ENCODE measurements at places on chromosomes 2 and 18.

DNA sequence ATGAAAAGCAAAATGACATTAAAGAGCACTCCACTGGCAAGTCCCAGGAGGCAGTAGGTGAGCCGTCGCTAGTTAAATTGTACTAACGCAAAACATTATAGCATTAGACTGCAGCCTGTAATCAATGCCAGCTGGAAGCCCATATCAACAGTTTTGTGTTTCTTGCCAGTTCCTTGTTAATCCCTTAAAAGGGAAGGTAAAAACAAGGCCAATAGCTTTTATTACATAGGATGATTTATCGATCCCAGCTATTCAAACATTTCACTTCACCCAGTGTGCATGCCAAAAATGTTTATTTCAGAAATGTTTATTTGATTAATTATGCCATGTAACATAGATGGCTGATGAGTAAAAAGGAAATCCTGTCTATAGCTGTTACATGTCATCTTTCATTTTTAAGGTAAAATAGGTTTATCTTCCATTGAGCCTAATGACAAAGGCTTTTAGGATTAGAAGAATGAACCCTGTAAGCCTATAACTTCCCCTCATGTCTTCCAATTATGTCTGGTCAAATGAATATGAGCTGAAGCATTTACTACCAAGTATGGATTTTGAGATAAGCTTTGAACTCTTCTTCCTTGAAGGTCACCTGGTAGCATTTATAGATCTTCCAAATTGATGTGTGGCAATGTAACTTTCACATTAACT, 591.2 kb downstream of the RNF144A start:
- DNase-seq: peak; percentile 41

DNA sequence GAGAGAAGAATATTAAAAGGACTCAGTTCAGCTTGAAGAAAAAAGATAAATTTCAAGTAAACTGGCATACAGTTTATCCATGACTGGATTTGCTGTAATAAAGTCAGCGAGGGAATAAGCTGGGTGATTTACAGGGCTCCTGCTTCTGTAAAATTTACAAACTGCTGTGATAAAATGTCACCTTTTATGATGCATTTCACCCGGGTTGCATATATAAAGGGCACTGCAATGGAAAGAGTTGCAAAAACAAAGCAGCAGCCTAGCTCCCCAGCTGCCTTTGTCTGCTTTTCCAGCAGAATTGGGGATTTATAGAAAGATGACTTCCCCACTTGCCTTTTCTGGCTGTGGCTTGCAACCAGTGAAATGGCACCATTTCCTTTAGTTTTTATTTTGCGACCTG, 132.5 kb upstream of the LHCGR start:
- DNase-seq: no peak

- no peak for DNase-seq
These were observed 65.4 kb upstream of the ASAP2 start for GRCh38 chr2:9141091-9141667.

GRCh38 chr2:168652997-168653921, 149.2 kb upstream of the NOSTRIN start:
- DNase-seq: no peak

- no peak for DNase-seq
These were observed 25.3 kb upstream of the STAM2 start for GRCh38 chr2:152200565-152201465.

GRCh38 chr2:23524261-23524706, 139.3 kb downstream of the KLHL29 start:
- no peak for DNase-seq

GRCh38 chr2:64456293-64456692, 2.3 kb downstream of the LGALSL start:
- DNase-seq: no peak

DNA sequence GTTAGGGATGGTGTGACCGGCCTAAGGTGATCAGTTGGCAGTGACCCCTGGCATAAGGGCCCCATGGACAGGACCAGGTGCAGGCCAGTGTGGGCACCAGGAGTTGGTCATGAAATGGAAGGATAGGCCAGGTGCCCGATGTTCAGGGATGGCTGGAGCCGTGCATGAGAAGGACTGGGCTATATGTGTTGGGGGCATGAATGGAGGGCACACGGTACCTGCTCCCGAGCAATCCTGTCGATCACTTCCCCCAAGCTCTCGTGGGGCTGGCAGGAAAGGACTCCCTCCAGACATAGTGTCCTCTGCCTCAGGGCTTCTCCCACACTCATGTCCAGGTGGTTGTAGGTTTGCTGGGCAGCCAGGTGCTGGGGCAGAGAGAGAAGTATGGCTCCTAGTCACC, 7.6 kb downstream of the PRKAG3 start:
- no peak for DNase-seq

- no peak for DNase-seq
These were observed 5.5 kb downstream of the FZD5 start for GRCh38 chr2:207764096-207764630.

DNA sequence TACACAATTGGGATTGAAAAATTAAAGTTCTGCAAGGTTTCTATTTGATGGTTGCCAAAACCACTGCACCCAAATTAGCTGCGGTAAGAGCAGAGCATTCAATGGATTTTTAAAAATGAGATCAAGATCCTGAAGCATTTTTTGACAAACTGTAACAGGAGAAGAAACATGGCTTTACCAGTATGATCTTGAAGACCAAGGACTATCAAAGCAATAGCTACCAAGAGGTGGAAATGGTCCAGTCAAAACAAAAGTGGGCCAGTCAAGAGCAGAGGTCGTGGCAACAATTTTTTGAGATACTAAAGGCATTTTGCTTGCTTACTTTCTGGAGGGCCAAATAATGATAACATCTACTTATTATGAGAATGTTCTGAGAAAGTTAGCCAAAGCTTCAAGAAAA, 186.8 kb downstream of the RDH14 start:
- DNase-seq: no peak

DNA sequence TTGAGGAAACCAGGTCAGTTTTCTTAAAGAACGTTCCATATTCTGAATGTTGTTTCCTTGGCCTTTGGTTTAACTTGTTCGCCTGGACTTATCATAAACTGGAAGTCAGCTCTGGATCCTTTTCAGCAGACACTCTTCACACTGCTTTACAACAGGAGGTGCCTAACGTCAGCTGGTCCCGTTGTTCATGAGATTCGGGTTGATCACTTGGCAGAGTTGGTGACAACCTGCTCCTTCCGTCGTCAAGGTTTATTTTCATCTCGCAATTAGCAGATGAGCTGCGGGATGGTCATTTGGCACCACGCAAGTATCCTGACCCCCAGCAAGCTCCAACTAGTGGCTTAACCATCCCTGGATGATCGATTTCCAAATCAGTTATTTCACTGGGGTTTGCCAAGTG, 23.0 kb upstream of the BIN1 start:
- DNase-seq: no peak

DNA sequence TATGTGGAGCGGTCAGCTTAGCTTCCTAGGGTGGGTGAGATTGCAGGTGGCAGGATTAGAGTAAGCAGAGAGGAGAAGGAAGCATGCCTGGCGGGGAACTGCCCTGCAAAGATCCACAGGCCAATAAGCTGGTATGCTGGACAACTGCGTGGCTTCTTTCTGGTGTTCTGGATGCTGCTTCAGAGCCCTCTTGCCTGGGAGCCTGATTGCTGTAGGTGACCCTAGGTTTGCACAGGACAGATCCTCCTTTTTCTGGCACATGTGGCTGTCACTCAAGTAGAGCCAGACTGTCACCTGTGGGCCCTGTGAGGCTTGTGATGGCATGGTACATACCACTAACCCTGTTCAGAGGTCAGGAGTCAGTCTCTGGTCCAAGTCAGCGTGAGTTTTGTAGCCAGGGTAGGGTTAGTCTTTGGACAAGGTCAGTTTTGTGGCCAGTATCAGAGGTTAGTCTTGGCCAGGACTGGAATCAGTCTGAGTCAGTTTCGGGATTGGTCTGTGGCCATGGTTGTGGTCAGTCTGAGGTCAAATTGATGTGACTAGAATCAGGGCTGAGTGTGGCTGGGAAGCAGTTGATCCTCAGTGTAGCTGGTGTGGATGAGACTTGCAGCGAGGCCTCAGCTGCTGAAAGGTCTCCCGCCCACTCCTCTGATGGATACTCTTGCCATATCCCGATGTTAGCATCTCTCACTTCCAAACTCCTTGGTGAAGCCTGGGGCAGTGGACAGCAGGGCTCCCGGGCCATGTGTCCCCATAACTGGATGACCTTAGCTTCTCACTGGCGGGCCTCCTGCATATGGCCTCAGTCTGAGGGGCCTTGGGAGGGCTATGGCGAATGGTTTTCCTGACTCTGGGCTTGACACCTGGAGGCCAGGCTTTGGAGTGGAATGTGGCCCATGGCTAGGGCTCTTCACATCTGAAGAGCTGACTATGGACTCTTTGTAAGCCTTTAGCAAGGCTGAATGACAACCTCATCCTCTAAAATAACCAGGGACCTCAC, 260.5 kb downstream of the DYSF start:
- DNase-seq: no peak

DNA sequence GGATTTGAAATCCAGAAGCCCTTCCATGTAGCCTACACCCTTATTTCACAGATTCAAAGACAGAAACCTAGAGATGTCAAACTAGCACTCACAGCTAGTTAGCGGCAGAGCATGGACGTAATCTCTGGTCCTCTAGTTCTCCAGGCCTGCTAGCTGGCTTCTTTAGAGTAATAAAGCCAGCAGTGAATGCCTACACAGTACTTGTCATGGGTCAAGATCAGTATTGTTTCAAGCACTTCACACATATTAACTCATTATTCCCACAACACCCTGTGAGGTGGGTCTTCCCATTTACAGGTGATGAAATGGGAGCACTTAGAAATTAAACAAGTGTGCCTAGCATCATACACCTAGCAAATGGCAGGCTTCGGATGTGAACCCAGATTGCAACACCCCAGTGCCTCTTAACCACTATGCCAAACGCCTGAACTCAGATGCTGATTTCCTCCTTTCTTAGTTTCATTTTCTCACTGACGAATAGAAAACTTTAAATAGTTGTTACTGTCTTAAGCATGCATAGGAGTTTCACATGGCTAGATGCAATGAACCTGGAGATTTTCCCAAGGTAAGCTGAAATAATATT, 14.5 kb upstream of the ZBTB14 start:
- no peak for DNase-seq

DNA sequence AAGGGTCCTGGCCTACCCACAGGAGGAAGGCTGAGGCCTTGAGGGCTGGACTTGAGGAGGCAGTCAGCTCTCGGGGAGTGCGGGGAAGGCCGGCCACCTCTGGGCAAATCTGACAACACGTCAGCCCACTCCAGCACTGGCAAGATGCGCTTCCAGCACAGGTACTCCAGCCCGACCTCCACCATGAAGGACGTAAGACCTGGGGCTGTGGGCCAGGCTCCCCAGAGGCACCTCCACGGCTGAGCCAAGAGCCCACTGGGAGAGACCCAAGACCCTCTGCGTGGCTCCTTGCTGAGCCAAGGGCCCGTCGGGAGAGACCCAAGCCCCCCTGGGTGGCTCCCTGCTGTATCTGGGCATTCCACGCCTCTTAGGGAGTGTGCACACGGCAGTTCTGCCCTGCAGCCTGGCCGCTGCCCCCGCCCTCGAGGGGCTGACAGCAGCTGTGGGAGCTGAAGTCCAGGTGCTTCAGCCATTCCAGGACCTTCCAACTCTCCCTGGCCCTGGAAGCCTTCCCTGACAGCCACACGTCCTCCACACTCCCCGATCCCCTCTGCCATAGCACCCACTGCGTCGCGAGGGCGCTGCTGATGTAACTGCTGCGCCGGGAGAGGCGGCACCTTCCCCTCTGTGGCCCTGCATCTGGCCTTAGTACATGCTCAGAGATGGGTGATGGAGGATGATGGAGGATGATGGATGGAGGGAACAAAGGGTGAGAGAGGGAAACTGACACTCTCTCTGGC, 50.2 kb downstream of the BIN1 start:
- no peak for DNase-seq

DNA sequence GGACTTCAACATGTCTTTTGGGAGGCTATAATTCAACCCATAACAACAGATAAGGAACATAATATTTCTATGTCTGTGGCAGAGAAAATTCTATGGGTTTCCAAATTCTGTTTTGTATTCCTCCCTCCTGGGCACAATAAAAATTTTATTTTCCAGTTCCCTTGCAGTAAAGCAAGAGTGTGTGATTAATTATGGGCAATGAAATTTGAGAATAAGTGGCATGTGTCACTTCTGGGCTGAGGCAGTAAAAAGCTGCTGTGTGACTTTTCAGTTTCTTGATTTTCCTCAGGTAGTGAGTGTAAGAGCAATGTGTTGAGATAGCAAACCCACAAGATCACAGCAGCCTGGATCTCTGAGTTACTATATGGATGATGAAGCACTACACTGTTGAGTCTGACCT, 216.4 kb downstream of the MEIS1 start:
- no peak for DNase-seq

- DNase-seq: no peak
These were observed 21.1 kb downstream of the PCARE start for GRCh38 chr2:29053223-29053622.

DNA sequence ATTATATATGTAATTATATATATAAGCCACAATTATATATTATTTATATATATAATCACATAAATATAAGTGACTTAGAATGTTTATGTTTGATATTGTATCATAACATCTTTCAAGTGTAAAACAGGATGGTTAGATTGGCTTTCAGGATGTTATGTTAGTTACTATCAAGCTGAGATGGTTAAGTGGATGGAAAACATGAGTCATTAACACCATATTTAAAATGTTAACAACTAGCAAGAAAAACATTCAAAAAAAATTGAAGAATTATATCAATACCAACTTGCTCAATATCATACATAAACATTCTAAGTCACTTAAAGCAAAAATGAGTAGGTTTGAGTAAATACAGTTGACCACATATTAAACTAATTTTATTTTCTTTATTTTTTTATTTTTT, 21.8 kb upstream of the RAB27B start:
- no peak for DNase-seq

DNA sequence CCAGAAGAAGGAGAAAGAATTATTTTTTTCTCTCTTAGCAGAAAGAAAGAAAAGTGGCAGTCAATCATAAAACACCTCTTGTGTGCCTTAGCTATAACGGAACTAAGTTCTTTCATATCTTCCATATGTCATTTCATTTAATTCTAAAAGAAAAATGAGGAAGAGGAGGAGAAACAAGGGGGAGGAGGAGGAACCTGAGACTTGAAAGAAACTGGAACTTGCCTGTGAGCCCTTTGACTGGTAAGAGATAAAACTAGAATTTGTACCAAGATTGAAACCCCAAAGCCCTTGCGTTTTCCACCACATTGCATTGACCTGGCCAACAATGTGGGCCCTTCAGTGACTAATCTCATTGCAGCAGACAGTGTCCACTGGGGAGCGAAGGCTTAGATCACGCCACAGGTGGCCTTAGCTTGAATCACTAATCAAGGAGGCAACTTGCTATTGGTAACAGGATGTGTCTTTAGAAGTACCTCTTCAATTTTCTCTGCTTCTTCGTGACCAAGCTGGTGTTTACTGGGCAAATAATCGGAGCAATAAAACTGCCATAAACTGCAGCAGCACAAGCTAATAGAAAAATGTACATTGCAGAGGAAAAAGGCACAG, 307.9 kb downstream of the CLIP4 start:
- no peak for DNase-seq

DNA sequence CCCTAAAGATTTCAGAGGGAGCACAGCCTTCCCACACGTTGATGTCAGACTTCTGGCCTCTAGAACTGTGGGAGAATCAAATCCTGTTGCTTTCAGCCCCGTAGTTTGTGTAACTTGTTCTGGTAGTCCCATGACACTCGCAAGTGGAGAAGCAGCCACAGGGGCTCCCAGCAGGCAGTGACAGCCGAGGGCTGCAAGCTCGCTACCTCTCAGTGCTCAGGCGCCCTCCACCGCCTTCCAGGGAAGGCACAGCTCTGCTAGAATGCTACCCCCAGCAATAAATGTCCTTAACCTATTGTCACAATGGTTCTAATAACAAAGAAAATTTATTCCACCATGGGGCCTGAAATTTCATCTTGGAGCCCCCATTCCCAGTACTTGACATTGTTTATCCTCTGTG, 143.1 kb upstream of the ZNF236 start:
- DNase-seq: no peak
